Stimulated activated CD8-positive, alpha-beta memory T cell treated with anti-CD3 and anti-CD28 coated beads, Interleukin-15, amount 100 ng/mL, for 24 hours (primary cell): ENCODE measurements at places on chromosomes 7 and 10.

GRCh38 chr7:131603932-131604331 lies 47.5 kb upstream of the PODXL start:
- DNase-seq: no peak

- DNase-seq: no peak
These were observed 4.3 kb downstream of the LHPP start for GRCh38 chr10:124465777-124466488.

- no peak for DNase-seq
These were observed 10.2 kb downstream of the PDLIM1 start for GRCh38 chr10:95280637-95281036.

DNA sequence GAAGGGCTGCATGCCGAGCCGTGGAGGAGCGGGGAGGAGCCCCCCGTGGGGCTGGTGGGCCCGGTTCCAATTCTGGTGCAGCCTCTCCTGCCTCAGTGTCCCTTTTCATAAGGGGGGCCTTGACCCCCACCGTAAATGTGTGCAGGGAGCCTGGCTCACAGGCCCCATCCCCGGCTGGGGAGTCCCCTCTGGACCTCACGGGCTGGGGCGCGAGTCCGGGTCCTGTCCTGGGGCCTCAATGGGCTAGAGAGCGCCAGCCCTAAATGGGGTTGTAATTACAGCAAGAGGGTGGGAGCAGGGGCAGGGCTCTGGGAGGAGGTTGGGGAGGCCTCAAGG lies 203.0 kb downstream of the ELFN1 start:
- no peak for DNase-seq

GRCh38 chr7:90236721-90237289 lies 8.2 kb upstream of the CFAP69 start:
- DNase-seq: no peak

DNA sequence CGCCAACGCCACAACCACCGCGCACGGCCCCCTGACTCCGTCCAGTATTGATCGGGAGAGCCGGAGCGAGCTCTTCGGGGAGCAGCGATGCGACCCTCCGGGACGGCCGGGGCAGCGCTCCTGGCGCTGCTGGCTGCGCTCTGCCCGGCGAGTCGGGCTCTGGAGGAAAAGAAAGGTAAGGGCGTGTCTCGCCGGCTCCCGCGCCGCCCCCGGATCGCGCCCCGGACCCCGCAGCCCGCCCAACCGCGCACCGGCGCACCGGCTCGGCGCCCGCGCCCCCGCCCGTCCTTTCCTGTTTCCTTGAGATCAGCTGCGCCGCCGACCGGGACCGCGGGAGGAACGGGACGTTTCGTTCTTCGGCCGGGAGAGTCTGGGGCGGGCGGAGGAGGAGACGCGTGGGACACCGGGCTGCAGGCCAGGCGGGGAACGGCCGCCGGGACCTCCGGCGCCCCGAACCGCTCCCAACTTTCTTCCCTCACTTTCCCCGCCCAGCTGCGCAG lies 424 bp downstream of the EGFR start:
- DNase-seq: no peak

- DNase-seq: no peak
These were observed 159.8 kb downstream of the CHN2 start for GRCh38 chr7:29354340-29354739.

DNA sequence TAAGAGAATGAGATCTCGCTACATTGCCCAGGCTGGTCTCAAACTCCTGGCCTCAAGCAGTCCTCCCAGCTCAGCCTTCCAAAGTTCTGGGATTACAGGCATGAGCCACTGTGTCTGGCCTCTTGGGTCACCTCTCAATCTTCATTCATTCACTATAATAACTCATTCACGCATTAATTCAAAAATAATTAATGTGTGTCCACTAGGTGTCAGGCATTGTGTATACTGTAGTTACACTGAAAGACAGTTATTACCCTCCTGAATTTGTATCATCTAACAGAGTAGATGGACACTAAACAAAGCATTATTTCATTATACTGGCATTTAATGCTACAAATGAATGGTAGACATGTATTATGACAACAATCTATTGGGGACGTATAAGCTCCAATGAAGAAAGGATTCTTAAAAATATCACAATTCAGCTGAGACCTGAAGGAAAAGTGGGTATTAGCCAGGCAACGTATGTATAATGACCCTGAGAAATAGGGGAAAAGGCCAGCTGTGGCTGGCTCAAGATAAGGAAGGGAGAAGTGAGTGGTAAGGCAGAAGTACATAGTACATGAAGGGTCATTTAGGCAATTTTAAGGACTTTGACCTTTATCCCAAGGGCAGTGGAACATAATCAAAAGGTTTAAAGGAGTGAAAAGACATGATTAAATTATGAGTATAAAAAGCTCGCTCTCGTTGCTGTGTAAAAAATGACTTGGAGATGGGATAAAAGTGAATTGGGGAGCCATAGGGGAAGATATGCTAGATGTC lies 150.7 kb downstream of the BTAF1 start:
- DNase-seq: no peak

DNA sequence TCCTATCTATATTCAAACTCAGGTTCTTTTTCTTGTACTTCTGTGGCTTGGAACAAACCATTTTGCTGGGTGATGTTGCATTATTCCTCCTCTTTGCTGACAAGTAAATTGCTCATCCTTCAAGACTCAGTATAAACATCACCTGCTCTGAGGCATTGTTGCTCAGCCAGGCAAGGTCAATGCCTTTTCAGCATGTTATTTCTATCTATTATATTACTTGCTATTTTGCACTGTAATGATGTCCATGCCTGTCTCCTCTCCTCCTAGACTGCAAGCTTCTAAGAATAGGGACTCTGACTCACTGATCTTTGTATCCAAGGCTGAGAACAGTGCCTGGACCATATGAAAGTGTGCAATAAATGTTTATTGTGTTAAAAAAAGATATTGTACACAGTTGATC lies 293.8 kb downstream of the RNLS start:
- DNase-seq: no peak

- no peak for DNase-seq
These were observed 197.6 kb downstream of the RELN start for GRCh38 chr7:103791894-103792293.

DNA sequence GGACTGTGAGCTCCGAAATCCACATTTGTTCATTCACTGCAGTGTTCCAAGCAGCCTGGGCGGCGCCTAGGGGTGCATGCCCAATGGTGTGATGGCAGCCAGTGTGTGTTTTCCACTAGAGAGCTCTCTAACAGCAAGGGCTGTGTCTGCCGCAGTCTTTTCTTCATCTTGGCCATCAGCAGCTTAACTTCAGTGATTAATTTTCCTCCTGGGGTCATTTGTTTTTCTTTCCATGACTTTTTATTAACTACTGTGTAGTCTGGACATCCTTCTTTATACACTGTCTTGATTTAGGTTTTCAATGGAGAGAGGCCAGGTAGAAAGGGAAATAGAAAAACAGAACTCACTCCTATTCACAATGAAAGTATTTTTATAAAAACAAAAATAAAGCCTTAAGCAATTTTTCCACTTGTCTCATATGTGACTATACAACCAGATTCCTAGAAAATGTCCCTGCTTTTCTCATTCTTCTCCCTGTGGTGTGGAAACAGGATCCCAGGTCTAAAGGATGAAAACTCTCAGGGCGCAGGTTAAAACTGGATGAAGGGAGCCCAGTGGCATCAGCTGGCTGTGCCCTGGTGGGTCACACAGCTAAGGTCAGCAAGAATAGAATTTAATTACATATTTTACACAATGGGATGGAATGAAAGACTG lies 176.8 kb downstream of the PKD1L1 start:
- DNase-seq: no peak

DNA sequence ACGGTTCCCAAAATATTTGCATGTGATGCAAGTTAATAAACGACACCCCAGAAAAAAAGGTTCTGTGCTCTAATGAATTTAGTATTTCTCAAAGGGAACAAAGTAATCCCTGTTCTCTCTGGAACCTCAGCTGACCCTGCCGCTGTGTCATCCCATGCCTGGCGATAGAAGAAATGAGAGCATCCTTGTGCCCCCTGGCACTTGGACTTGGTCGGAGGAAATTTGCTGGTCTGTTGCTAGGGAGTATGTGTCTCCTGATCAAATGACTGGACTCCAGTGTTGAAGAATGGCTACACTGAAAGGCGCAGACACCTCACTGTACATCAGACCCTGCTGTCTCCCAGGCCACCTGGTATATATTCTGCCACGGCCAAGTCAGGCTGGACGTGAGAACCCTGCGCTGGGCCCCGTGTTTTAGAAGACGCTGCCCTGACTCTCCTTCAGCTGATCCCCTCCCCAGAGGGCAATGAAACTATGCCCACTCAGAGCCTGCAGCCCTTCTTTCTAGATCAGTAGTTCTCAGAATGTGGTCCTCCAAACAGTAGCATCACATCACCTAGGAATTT lies 67.2 kb downstream of the THNSL1 start:
- DNase-seq: no peak

- DNase-seq: no peak
These were observed 91.3 kb downstream of the DYNC2I1 start for GRCh38 chr7:158947627-158948026.

DNA sequence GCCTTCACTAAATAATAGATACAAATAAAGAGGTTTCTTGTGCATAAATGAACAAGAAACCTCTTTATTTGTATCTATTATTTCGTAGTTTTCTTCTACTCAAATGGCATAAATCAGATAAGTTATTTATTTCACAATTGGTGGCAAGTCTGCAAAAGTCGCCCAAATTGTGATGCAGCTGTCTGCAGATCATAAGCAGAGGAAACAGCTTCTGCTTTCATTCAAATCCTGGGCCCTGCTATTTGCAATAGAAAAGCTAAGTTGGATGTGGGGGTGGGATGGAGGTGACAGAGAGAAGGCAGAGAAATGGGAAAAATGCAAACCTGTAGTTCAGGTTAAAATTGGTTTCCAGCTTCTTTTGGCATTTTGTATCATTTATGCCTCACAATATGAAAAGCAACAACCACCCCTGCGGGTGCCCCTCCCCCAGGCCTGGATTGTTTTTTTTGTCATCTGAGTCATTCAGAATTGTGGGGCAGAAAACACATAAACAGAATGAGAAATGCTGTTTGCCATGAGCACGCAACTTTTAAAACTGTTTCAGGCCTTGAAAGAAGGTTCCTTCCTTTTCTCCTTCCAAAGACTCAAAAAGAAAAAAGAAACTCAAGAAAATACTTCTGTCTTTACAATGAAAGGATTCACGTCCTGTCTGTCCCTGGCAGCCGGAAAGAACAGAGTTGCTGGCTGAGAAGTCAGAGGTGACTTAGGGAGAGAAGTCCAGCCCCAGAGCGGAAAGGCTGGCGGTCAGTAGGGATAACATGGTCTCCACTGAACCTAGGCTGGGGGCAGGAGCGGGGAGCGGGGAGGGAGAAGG lies 132.9 kb downstream of the BAMBI start:
- no peak for DNase-seq
